ENCODE measurements at places on chromosomes 1 and 21.

GRCh38 chr1:226261818-226262217 is 38.4 kb downstream of the MIXL1 start:
- no peak for DNase-seq

DNA sequence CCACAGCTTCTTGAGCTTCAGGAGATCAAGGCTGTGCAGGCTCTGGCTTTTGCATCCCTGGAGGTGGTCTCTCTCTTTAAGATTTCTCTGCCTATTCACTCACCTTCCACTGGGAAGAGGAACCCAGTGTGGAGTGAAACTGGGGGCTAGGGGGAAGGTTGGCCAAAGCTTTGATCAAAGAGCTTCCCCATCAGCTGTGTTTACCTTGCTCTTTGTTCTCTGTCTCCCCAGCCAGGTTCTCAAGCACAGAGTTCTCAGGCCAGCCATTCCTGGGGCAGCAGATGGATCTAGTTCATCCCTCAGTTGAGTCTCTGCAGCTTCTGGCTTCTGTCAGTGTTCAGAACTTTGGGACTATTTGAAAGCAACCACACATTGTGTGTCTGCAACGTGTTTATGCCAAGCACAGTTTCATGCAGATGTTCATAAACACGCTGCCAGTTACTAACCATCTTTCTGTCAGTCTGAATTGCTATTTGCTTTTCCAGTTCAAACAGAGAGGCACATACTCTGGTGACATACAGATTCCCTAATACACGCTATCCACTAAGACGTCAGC is 17.2 kb upstream of the MRPS14 start:
- no peak for DNase-seq

GRCh38 chr1:221274373-221274772 is 395.1 kb downstream of the HLX start:
- DNase-seq, result no peak

DNA sequence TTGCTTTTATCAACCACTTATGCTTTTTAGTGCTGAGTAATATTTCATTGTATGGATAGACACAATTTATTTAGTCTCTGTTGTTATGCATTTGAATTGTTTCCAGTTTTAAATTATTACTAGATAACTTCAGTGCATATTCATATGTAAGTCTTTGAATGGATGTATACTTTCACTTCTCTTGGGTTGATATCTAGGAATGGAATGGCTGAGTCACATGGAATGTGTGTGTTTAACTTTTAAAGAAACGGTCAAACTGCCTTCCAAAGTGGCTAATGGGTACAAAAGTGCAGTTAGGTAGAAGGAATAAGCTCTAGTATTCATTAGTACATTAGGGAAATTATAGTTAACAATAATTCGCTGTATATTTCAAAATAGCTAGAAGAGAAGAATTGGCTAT is 82.4 kb downstream of the NPHS2 start:
- DNase-seq, result no peak

GRCh38 chr1:53279296-53280200 is 41.2 kb upstream of the MAGOH start:
- no peak for DNase-seq

DNA sequence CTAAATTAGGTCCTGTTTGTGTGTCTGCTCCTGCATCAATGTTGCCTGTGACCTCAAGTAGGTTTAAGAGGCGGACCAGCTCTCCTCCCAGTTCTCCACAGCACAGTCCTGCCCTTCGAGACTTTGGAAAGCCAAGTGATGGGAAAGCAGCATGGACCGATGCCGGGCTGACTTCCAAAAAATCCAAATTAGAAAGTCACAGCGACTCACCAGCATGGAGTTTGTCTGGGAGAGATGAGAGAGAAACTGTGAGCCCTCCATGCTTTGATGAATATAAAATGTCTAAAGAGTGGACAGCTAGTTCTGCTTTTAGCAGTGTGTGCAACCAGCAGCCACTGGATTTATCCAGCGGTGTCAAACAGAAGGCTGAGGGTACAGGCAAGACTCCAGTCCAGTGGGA is 79.9 kb downstream of the PRDM2 start:
- DNase-seq, result no peak

DNA sequence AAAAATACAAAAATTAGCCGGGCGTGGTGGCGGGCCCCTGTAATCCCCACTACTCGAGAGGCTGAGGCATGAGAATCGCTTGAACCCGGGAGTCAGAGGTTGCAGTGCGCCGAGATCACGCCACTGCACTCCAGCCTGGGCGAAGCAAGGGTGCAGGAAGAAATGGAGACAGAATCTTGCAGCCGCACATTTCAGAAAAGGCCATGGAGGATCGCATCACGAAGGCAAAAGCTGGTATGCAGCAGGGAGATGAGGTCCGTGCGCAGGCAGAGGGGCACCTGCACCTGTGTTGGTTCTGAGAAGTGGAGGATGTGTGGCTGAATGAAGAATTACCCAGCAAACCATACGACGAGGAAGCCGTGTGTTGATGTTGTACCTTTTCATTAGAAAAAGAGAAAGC is 53.0 kb upstream of the ABCG1 start:
- DNase-seq, result no peak
